ENCODE measurements at places on chromosomes 1 and 21.
A peak's percentile ranks its signal among the peaks of the same experiment; 100 is the strongest.

DNA sequence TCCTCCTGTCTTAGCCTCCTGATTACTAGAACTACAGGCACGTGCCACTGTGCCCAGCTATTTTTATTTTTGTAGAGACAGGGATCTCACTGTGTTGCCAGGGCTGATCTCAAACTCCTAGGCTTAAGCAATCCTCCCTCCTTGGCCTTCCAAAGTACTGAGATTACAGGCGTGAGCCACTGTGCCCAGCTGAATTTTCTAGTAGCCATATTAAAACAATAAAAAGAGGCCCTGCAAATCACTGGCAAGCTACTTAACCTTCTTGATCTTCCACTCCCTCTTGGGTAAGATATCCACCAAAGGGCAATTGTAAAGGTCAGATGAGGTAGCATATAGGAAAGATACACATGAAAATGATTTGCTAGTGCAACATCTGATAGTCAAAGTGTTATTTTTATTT lies 65.6 kb upstream of the SRSF10 start:
- no peak for DNase-seq

DNA sequence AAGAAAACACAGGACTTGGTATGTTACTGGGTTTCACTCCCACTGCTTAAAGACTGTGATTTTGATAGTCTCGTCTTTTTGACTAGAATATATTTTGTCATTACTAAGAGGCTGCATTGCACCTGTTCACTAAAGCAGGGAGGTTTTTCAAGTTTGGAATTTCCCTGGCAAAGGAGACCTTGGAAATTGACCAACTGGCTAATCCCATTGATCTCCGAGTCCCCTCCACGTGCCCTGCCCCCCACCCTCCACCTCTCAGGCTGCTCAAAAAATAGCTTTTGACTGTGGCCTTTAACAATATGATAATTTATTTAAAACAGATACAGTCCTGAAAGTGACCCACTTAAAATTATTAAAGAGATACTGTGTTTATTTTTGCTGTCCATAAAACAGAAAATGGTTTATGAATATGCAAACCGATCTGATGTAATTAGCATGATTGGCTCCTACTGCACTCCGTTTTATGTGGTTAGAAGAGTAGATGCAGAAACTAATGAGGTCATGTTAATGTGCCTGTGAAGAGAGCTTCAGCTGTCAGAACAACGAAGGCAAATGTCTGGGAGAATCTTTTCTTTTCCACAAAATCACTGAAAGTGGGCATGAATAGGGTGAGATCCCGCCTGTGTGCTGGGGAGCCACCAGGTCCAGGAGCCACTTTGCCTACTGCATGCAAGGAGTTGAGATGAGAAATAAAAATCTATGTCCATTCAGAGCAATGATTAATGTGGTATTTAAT lies 361.5 kb downstream of the RRAGC start:
- no peak for DNase-seq

DNA sequence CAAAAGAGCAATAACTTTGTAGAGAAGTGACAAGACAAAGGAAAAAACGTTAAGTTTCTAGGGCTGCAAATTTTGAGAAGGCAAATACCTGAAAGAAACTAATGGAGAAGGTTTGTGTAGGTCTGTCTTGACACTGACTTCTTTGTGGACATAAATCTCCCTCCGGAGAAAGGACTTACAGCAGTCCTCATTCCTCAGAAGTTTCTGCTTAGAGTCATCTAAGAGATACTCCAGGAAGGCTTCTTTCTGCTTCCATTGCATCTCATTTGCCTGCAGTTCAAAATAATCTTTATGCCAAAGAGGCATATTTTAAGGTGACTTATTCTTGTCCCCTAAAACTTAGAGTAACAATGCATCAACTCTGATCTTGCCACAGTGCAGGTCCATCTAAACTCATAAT lies 4.4 kb upstream of the C4BPB start:
- no peak for DNase-seq

- DNase-seq: no peak
These were observed 12.1 kb upstream of the MNDA start for GRCh38 chr1:158818975-158819431.

- no peak for DNase-seq
These were observed 333.5 kb upstream of the B3GALT2 start for GRCh38 chr1:193519922-193520321.

- DNase-seq: no peak
These were observed 5.8 kb downstream of the SLC45A1 start for GRCh38 chr1:8323706-8324105.

- no peak for DNase-seq
These were observed 97.5 kb downstream of the DMRTB1 start for GRCh38 chr1:53556657-53557227.

DNA sequence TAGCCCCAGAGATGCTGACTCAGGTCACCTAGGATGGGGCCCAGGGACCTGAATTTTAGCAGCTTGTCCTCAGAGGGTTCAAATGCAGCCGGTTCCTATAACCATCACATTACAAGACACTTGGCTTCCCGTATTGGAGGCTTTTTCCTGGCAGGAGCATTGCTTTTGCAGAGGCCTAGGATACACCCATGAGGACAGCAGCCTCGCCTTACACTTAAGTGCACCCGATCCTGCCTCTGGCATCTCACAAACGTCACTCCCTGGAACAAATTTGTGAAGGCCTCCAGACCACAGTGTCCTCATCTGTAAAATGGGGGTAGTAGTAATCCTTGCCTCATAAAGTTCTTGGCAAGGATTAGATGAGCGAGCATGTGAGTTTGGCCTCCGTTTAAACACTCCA lies 130.0 kb downstream of the KAZN start:
- DNase-seq: no peak

- DNase-seq: no peak
These were observed 19.7 kb upstream of the DYNLT5 start for GRCh38 chr1:66732407-66733166.

- no peak for DNase-seq
These were observed 51.5 kb downstream of the CTH start for GRCh38 chr1:70462611-70463010.

GRCh38 chr1:6460301-6461050 lies 5.5 kb downstream of the TNFRSF25 start:
- no peak for DNase-seq

GRCh38 chr1:27299385-27300271 lies 22.3 kb upstream of the TMEM222 start:
- DNase-seq: peak; percentile 34

DNA sequence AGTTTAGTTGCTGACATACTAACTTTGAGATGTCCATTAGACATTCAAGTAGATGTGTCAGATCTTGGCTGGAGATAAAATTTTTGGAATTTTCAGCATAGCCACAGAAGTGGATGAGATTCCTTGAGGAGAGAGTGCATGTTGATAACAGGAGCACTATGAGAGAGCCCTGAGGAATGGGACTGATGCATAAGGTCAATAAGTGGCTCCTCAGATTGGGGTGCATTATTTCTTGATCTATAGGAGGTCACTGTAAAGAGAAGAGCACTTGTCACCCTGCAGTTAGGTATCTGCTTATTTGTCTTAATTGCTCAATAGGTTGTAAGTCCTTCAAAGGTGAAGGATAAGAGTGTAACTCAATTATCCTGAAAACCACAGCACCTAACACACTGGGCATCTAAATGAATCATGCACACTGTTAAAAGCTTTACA lies 52.0 kb upstream of the TACSTD2 start:
- no peak for DNase-seq

DNA sequence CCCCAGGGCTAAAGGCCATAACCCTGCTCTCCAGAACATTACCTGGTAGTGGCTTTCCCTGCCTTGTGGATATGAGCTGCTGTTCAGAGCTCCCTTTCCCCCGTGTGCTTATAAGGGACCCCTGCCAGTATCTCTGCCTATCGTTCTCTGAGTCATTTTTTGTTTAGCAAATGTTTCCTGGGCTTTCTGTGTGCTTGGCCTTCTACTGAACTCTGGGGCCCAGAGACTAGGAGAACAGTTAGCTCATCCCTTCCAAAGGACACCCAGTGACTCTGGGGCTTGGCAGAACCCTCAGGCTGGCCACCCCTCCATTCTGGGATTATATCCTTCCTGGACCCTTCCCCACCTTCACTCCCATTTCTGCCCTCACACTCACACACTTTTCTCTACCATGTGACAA lies 80.8 kb upstream of the POU3F1 start:
- DNase-seq: no peak
